ENCODE measurements at places on chromosomes 6 and 20.

DNA sequence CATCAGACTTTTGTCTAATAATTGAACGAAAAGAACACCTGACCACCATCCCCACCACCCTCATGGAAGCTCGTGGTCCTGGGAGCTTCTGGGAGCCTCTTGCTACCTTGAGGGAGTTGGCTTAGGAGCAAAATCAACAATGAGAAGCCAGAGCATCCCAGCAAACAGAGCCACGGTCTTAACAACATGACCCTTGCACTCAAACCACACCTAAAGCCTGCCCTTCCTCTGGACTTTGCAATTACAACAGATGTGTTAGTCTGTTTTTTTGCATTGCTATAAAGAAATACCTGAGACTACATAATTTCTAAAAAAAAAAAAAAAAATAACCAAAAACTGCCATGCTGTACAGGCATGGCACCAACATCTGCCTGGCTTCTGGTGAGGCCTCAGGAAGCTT, 9.5 kb upstream of the RBM24 start:
- DNase-seq, result no peak
- peaks cover 7% of the 10 kb centered on the region for H3K27me3 ChIP-seq

- H3K27ac ChIP-seq, result no peak overlapping the region
- H3K36me3 ChIP-seq, result no peaks in the 10 kb centered on the region
- no peak for DNase-seq
- no peaks in the 10 kb centered on the region for H3K4me1 ChIP-seq
- no peaks in the 10 kb centered on the region for H3K27me3 ChIP-seq
These were observed 115.6 kb downstream of the MTHFD1L start for GRCh38 chr6:150981095-150981494.

GRCh38 chr20:17504066-17504897, 26.9 kb downstream of the BFSP1 start:
- no peak overlapping the region for H3K27ac ChIP-seq
- no peak for DNase-seq
- peaks cover 16% of the 10 kb centered on the region for H3K4me1 ChIP-seq
- no peaks in the 10 kb centered on the region for H3K27me3 ChIP-seq
- peak overlapping the region; percentile 67 for H3K4me3 ChIP-seq
- no peaks in the 10 kb centered on the region for H3K36me3 ChIP-seq

GRCh38 chr6:98695091-98695801, 139.1 kb upstream of the POU3F2 start:
- no peaks in the 10 kb centered on the region for H3K4me1 ChIP-seq
- H3K27ac ChIP-seq, result no peak overlapping the region
- H3K4me3 ChIP-seq, result no peak overlapping the region
- DNase-seq, result no peak
- no peaks in the 10 kb centered on the region for H3K27me3 ChIP-seq

GRCh38 chr20:16520154-16520553, 53.1 kb downstream of the KIF16B start:
- no peak overlapping the region for H3K27ac ChIP-seq
- H3K27me3 ChIP-seq, result no peaks in the 10 kb centered on the region
- H3K4me1 ChIP-seq, result no peaks in the 10 kb centered on the region
- no peak for DNase-seq
- H3K4me3 ChIP-seq, result no peak overlapping the region

Data from common myeloid progenitor, CD34-positive (primary cell).